ENCODE measurements at places on chromosomes 5 and 9.

DNA sequence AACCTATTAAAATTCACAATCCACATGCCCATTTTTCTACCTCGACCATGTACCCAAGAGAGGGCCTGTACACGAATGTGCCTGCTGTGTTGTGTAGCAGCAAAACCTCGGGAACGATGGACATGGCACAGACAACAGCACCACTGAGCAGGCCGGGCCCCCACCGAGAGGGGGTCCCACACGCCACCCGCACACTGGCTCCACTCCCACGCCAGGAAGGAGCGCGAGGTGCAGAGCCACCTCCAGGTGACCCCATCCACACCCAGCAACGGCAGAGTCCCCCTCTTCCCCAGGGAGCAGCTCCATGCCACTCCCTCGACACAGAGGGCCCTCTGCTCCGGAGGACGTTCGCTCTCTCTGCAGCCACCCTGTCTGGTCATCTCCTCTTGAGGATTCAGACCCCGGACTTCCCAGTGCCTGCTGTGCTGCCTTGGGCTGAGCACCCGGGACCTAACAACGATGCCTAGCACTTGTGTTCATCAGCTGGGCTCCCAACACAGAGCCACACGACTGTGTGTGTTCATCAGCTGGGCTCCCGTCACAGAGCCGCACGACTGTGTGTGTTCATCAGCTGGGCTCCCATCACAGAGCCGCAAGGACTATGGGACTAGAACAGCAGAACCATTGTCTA, 25.3 kb upstream of the ADAMTS2 start:
- DNase-seq = no peak

- DNase-seq = no peak
Measured at GRCh38 chr9:10917001-10917400, 304.2 kb upstream of the PTPRD start.

- no peak for DNase-seq
Measured at GRCh38 chr5:154727361-154727760, 27.8 kb upstream of the LARP1 start.

- no peak for DNase-seq
Measured at GRCh38 chr9:33164138-33164809, 2.9 kb downstream of the B4GALT1 start.

DNA sequence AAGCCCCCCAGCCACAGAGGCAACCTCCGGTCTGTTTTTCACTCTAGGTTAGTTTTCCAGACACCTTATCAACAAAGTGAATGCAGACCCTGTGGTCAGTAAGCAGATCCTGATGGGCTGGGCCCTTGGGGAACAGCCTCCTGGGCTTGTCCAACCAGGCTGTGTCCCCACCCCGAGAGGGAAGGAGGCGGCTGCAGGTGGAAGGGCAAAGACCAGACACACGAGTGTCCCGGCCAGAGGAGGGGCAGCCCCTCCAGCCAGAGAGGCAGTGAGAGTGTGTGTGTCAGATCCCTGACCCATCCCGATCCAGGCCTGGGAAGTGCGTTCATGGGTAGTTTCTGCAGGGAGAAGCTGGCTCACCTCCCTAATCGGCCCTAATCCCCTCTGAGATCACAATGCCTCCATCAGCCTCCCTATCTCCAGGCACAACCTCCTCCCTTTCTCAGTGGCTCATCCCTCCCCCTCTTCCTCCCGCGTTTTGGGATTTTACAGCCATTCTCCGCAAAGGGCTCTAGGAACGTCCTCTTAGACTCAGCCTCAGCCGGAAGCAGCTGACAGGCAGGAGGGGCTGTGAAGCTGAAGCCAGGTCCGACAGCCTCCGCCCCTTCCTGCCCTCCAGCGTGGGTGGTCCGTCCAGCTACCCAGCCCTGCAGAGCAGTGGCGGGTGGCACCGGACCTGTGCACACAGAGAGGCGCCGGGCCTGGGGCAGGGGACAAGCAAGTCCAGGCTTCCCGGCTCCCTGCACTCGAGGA, 9.7 kb downstream of the SLC12A7 start:
- no peak for DNase-seq

DNA sequence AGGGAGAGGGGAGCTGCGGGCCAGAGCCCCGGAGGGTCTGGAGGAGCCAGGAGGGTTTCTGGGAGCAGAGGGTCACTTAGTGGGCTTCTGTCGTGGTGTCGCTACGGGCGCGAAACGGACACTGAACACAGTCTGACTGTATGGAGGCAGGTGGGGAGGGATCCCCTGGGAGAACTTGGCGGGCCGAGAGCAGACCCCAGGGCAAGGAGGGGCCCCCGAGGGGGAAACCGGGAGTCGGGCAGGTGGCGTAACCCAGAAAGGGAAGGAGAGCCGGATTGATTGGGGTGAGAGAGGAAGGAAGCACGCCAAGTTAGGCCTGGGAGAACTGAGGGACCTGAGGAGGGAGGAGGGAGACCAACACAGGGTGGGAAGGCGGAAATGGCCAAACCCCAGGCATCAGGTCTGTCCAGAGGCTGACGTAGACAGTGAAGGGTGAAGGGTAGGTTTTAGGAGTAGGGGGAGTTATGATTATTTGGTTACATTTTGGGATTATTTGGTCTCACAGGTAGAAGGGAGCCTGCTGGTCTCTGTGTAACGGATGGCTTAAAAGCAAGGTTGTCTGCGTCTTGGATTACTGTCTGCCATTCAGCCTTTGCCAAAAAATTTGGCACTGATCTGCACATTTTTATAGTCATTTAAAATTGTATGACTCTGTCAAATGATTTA, 3.3 kb upstream of the MSMP start:
- DNase-seq = no peak

- no peak for DNase-seq
Measured at GRCh38 chr9:74874220-74874619, 13.5 kb downstream of the TRPM6 start.

GRCh38 chr5:179759581-179760551, 27.2 kb downstream of the MAML1 start:
- DNase-seq = no peak

GRCh38 chr9:120386390-120387131, 193.4 kb downstream of the CDK5RAP2 start:
- no peak for DNase-seq

DNA sequence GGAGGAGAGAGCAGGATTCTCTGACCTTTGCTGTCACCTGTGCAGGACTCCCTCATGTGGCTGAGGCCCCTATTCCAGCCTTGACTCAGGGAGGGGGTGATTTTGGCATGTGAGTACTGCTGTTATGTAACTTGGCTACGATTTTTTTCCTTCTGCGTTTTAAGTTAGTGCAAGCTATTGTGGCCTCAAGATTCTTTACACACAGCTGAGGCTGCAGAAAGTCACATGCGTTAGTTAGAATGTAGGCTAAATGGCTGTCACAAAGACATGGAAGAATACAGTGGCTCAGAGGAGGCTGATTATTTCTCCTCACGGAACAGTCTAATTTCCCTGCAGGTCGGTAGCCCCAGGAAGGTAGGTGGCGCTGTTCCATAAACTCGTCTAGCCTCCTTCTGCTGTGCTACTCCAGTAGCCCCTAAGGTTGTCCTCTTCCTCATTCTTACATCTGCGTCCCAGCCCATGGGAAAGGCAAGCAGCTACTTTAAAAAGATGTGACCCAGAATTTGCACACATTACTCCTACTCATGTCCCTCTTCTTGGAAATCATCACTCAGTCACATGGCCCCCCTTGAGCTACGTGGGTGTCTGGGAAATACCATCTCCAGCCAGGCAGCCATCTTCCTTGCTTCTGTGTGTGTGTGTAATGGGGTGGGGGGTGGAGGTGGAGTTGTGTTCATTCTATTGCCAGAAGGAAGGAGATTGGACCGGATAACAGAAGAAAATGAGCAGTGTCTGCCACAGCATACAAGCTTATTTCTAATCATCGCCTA, 486.6 kb downstream of the CCDC171 start:
- DNase-seq = no peak

- no peak for DNase-seq
Measured at GRCh38 chr9:78273761-78274160, 23.2 kb upstream of the PSAT1 start.

- no peak for DNase-seq
Measured at GRCh38 chr5:21802869-21803490, 1050.2 kb downstream of the CDH12 start.

- DNase-seq = no peak
Measured at GRCh38 chr5:132050661-132051552, 9.5 kb upstream of the IL3 start.

DNA sequence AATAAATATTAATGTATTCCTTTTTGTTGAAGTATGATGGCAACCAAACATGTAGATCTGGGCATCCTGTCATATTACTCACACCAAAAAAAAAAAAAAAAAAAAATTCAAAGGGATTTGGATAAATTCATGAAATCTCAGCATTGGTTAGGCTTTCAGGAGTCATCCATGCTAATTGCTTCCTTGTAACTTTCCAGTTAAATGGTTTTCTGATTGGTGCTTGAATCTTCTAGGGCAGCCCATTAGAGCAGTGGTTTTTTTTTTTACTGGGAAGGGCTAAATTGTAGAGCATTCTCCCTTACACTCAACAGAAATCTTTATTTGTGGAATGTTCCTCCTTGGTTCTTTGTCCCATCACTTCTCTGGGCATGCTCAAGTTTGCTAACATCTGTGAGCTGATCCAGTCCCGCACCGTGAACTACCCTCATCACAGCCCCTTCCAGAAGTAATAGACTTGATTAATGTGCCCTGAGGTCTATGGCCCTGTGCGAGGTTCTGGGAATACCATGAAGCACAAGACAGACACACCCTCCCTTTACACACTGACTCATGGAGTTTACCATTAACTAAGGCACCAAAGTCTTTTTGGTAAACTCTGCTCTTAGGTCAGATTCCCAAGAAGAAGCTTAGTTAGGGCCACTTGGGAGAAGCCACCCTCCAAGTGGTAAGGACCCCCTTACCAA, 56.0 kb downstream of the RGS3 start:
- DNase-seq = no peak

DNA sequence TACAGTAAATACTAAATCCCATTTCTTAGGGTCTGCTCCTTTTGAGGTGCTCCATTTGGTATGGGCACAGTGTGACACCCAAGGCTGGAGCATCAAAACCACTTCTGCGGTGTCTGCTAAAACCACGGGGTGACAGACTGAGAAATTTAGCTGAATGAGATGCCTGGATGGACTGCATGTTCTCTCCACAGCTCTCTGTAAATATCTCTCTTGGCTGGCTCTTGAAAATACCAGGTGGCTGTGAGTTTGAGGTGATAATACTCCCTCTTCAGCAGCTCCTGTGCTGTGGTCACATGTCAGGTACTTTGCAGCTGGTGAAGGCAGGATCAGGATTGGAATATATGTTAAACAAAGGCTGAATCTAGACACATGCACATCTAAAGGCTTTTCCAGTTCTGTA, 93.7 kb upstream of the SIMC1 start:
- DNase-seq = no peak

DNA sequence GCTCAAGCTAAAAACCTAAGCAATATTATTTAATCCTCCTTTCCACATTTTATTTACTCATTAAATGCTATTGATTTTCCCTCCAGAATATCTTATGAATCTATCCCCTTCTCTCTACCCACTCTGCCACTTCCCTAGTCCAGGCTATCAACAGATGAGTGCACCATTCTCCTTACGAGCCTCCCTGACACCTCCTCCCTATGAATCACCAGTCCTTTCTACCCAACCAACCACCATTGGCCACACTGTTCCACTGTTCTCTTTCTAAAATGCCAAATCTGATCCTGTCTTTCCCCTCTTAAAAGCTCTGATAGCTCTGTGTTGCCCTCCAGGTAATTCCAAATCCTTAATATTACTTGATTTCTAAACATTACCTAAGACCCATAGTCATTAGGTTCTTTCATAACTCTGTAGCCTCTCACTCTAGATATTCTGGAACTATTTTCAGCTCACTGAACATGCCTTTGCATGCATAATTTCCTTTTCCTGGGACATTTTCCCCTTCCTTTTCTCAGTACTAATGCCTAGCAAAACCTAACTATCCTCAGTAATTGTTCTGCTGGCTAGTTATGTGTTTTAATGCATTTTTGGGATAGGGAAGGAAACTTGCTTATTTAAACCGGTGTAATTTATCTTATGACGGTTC, 126.3 kb downstream of the UNC13B start:
- DNase-seq = no peak

DNA sequence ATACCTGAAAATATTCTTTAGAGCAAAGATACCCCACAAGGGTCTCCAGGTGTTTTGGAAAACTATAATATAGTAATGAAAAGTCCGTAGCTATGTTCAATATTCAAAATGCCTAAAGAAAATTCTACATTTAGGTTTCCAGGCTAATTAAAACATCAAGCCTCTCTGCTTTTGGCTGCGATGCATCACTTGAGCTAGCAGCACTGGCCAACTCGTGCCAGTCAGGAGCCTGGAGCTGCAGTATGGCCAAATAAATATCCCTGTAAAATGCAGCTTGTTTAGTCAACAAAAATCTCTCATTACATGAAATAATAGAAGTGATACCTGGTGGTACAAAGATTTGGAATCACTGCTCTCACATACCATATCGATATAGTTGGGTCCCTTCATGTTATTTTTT, 181.1 kb downstream of the ELAVL2 start:
- no peak for DNase-seq

GRCh38 chr5:122392824-122393223, 80.8 kb downstream of the SNCAIP start:
- peak; percentile 28 for DNase-seq

GRCh38 chr5:1133510-1134201, 21.8 kb upstream of the SLC12A7 start:
- no peak for DNase-seq

All from AG09319 (cell line).